CD4-positive, alpha-beta T cell treated with Interleukin-15 for 1 hour (primary cell): ENCODE measurements at places on chromosomes 13 and 19.
A peak's percentile ranks its signal among the peaks of the same experiment; 100 is the strongest.

DNA sequence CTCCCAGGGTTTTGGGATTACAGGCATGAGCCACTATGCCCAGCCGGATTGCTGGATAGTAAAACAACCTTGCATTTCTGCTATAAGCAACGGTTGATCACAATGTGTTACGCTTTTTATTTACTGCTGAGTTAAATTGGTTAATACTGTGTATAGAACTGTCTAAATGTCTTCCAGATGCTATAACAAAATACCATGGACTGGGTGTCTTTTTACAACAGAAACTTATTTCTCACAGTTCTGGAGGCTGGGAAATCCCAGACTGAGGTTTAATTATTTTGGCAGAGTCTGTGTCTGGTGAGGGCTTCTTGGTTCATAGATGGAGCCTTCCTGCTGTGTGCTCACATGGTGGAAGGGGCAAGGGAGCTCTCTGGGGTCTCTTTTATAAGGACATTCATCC, 65.5 kb downstream of the ING1 start:
- DNase-seq: no peak

DNA sequence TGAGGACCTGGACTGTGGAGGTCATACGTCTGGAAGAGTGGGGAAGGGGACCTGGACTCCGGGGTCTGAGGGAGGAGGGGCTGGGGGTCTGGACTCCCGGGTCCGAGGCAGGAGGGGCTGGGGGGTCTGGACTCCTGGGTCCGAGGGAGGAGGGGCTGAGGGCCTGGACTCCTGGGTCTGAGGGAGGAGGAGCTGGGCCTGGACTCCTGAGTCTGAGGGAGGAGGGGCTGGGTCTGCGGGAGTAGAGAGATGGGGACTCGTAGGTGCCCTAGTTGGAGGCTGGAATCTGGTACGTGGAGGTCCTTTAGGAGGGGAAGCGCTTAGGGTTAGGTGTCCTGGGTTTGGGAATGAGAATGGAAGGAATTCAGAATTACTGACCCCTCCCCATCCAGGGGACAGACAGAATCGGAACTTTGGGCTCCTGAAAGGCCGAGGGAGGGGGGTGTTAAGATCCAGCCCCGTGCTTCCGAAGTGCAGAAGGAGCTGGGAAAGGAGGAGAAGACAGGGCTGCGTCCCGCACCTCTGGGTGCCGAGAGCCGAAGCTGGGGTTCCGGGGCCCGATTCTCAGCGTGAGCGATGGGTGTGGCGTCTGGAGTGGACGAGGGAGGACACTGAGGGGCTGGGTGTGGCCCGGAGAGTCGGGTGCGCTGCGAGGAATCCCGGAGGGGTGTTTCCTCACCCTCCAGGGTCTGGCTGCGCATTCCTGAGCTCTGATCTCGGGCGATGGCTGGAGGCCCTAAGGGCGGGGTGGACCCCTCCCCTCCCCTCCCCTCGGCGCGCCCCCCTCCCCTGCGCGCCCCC, 608 bp downstream of the MYADM start:
- DNase-seq: peak; percentile 67

GRCh38 chr13:47112903-47113299, 216.0 kb upstream of the HTR2A start:
- no peak for DNase-seq

DNA sequence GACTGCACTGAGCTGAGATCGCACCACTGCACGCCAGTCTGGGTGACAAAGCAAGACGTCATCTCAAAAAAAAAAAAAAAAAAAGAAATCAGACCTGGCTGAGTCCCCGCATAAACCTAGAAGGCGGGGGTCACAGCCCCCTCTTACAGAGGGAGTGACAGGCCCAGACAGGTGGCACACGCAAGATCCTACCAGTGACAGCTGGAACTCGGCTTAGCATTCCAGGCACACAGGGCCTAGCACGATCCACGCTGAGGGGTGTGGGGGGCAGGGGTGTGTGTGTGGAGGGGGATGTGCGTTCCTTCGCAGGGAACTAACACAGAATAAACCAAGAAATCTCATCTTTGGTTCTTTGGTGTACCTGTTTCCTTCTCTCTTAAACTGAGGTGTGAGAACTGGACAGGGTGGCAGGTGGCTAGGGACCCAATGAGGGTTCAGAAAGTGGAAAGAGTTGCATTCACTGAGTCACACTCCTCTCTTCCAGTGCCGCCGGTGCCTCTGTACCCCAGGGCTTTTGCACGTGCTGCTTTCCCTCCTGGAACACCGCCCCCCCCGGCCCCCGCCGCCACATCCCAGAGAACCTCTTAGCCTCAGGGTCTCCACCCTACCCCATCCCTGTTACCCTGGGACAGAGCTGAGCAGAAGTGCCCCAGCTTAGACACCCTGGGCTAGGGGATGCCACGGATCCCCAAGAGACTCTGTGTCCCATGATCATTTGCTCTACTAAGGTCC, 5.0 kb downstream of the SGTA start:
- DNase-seq: no peak

DNA sequence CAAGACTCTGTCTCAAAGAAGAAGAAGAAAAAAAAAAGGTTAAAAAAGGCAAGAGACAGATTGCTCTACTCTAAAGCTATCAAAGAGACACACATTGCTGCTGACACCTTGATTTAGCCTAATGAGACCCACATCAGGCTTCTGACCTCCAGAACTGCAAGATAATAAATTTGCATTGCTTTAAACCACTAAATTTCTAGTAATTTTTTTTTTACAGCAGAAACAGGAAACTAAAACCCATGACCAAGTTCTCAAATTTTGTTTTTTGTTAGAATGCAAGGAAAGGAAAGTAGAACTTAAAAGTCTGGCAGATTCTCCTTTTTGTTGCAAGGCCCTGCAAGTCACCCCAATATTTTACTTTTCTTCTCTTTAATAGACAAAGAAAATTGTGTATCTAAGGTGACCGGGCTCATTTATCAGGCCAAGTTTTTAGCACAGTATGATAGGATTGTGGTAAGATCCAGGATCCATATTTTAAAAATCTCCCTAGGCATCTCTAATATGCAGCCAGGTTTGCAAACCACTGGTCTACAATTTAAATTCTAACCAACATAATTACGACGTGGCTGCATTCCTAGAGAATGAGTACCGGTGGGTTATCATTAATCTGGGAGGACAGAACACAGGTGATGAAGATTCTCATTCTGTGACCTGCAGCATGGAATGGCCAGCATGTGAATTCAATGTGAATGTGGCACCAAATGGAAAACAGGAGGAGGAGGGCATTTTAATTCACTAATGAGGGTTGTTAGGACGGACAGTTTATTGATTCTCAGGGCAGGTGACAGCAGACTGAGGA, 56.7 kb upstream of the MED4 start:
- DNase-seq: no peak

DNA sequence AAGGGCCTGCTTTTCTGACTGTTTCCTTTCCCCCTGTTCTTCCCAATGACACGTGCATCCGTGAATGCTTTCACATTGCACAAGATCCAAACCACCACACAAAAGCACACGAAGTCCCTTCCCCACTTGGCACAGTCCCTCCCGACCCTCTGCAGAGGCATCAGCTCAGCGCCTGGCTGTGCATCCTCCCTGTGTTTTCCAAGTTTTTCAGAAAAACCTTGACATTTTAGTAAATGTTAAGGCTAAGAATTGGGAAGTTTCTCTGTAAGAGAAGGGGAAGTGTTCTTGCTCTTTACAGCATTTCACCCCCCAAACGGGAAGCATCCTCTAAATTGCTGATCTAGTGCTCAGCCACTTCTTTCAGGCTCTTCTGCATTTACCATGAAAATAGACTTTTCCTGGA, 94.5 kb upstream of the TM9SF2 start:
- DNase-seq: no peak

- DNase-seq: peak; percentile 33
These were observed 13.9 kb downstream of the IGLON5 start for GRCh38 chr19:51325161-51325976.

DNA sequence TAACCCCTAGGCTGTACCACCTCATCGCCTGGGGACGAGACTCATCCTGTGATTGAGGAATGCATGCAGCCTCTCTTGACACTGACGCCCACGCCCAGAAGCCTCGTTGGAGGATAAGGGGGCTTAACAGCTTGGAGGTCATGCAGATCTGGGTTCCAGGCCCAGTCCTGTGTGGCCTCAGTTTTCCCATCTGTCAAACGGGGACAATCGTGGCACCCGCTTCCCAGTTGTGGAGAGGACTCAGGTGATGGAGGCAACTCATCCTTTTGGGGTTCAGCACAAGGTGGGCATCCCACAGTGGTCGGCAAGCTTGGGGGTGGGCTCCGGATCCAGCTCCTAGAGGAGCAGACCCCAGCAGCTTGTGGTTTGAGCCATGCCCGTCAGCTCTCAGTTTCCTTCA, 1.4 kb upstream of the LGI4 start:
- no peak for DNase-seq
